ENCODE measurements at places on chromosomes 13 and 19.

DNA sequence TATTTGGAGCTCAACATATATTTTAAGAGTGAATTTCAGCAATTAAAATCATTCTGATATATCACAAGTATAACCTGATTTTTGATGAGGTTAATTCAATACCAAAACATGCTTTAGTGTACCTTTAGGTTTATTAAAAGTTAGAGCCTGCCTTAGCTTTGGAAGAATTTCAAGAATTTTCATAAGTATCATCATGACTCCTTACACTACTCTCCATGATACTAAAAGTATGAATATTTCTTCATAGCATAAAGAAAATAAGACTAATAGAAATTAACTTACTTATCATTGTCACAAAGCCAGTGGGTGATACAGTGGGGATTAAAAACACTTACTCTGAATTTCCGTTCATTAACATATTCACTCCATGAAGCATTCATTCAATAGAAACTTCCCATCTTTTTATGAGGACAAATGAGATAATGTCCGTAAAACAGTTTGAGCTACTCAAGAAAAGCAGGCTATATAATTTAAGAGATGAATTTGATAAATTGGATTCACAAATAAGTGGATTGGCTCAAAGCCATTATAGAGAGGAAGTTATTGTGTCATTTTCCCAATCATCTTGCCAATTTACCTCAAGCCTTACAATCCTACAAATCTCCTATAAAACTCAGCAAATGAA, 214.0 kb downstream of the PCDH9 start:
- DNase-seq = no peak

GRCh38 chr13:88707646-88708045, 1036.5 kb downstream of the SLITRK5 start:
- DNase-seq = no peak

- no peak for DNase-seq
These were observed 8.4 kb downstream of the PLD3 start for GRCh38 chr19:40356681-40357595.

DNA sequence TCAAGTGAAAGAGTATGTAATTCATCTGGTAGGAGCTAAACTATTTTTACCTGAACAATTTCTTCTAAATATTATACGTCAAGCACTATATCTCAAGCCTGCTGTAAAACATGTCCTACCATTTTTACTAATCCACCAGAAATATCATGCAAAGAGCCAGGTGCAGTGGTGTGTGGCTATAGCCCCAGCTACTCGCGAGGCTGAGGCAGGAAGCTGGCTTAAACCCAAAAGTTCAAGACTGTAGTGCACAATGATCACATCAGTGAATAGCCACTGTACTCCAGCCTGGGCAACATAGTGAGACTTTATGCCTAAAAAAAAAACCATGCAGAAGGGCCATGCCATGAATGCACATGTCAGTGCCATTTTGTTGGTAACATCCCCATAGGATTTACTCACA, 20.7 kb upstream of the CLN5 start:
- DNase-seq = no peak

DNA sequence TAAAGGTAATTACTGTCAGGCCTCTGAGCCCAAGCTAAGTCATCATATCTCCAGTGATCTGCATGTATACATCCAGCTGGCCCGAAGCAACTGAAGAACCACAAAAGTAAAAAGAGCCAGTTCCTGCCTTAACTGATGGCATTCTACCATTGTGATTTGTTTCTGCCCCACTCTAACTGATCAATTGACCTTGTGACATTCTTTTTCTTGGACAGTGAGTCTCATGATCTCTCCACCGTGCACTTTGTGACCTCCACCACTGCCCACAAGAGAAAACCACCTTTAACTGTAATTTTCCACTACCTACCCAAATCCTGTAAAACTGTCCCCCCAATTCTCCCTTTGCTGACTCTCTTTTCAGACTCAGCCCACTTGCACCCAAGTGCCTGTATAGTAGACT, 17.2 kb upstream of the CXCL17 start:
- DNase-seq = no peak

GRCh38 chr19:5867201-5868136, 2.9 kb downstream of the FUT5 start:
- DNase-seq = no peak

DNA sequence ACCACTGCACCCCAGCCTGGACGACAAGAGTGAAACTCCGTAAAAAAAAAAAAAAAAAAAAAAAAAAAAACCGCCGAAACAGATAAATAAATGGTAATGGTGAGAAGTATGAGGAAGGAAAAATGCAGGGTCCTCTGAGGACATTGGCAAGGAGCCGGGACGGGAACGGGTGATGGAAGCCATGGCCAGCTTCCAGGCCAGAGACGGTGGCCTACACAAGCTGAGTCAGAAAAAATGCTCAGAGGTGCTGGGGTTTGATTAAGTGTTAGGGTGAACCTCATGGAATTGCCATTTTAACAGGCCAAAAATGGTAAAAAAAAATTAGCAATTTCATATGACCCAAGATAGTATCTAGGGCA, 866 bp upstream of the ZSWIM4 start:
- no peak for DNase-seq

- DNase-seq = no peak
These were observed 5.1 kb downstream of the TBCB start for GRCh38 chr19:36120092-36120983.

DNA sequence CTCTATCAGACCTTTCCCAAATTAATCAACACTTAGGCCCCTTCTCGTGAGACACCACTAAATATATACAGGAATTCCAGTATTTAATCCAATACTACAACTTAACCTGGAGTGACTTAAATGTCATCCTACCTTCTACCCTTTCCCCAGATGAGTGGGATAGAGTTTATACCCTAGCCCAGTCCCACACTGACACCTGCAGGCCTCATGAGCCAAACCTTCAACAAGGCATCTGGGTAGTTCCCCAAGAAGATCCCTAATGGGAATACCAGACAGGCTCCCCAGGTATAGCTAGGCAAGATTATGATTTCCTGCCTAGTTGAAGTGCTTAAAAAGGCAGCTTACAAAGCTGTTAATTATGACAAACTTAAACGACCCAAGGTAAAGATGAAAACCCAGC, 15.9 kb downstream of the ZNF83 start:
- DNase-seq = no peak

DNA sequence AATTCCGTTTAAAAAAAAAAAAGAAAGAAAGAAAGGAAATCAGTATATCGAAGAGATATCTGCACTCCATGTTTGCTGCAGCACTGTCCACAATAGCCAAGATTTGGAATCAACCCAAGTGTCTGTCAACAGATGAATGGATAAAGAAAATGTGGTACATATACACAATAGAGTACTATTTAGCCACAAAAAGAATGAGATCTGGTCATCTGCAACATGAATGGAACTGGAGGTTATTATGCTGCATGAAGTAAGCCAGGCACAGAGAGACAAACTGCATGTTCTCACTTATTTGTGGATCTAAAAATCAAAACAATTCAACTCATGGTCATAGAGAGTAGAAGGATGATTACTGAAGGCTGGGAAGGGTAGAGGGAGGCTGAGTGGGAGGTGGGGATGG, 16.3 kb downstream of the ZNF565 start:
- DNase-seq = no peak

- no peak for DNase-seq
These were observed 27.2 kb downstream of the RCBTB2 start for GRCh38 chr13:48505597-48506091.

- DNase-seq = no peak
These were observed 14.0 kb downstream of the DPP9 start for GRCh38 chr19:4709440-4710280.

GRCh38 chr13:107407074-107407473, 808.3 kb downstream of the LIG4 start:
- DNase-seq = no peak

- DNase-seq = no peak
These were observed 166.4 kb downstream of the TEX29 start for GRCh38 chr13:111486801-111487200.

GRCh38 chr13:86559901-86560300, 760.7 kb upstream of the SLITRK6 start:
- DNase-seq = no peak

DNA sequence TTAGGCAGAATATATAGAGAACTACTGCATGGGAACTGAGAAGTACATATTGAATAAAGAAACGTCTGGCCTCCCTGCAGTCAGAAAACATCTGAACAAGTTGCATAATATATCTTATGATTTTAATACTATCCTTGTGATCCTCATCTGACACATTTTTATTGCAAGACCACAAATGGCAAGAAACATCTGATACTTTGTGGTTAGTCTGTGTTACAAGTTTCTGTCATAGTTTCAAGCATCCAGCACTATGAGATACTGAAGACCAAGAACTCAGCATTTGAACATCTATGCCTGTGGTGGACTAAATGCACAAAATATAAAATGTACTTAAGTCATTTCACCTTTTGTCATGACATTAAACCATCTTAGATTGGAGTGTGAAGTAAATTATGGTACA, 1175.8 kb upstream of the MIR17HG start:
- DNase-seq = no peak

DNA sequence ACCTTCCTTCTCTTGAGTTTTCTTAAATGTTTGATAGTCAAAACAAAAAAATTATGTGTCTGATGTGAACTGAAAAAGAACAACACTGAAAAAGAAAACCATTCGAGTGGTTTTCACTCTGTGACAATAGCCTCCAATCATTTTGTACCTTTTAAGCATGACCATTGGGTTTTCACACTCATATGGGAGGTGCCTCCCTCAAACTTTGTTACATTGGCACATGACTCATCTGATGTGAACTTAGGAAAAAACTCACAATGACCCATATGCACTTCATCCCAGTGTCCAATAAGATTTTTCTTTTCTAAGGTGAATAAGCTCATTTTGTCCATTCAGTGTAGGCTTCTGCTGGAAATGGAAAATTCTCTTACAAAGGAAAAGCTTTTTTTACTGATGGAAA, 66.6 kb upstream of the XPO4 start:
- no peak for DNase-seq

- DNase-seq = no peak
These were observed 83.8 kb downstream of the CRYL1 start for GRCh38 chr13:20441879-20442278.
